Right lung (tissue), 10 donors: ENCODE measurements at places on chromosomes 7 and 10. TPM values are rescaled to one million over a fixed set of nuclear protein-coding genes. Genes with fewer than 3 reads are reported as not detected.

The TMEM184A gene
- 2.5 TPM for polyA plus RNA-seq

DNA sequence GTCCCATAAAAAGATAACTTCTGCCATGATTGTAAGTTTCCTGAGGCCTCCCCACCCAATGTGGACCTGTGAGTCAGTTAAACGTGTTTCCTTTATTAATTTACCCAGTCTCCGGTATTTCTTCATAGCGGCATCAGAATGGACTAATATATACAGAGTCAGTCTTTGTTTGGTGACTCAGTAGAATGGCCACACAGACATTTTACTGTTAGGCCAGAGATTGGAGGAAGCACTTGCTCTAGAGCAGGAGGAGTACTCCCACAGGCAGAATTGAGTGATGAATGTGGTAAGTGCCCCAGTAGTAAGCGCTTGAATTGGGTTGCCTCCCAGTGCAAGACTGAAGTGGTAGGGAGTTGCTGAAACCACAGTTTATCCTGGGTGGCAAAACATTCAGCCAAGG is 149.5 kb upstream of the SMIM30 start:
- no peak for DNase-seq

DNA sequence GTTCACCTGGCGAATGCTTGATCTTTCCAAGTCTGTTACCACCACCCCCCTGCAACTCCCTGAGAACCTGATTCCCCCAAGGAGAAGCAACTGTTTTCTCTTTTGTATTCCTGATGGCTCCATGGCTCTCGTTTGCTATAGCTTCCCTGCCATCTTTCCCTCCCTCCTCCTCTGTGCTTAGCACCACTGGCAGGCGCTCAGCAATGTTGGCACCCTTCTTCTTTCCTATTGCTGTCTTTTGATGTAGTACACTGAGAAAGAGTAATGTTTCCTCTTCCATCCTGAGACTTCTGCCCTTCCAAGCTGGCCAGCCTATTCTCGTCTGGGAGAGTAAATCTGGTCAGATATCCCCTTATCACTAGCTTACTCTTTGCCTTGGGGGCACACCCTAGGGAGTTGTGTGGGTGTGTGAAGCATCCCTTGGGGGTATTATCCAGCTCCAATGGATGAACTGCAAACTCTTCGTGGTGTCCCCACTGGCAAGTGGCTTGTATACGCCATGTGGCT is 74.0 kb downstream of the BMPER start:
- no peak for DNase-seq

- no peak for DNase-seq
These were observed 2.4 kb downstream of the SORBS1 start for GRCh38 chr10:95558593-95559320.

The RET gene
- 2.0 TPM for polyA plus RNA-seq

GRCh38 chr10:96225119-96225518 is 46.2 kb downstream of the BLNK start:
- DNase-seq = no peak

- no peak for DNase-seq
These were observed 144.5 kb downstream of the FRMD4A start for GRCh38 chr10:14186245-14186644.

The POU6F2 gene
- 0.09 TPM for polyA plus RNA-seq

DNA sequence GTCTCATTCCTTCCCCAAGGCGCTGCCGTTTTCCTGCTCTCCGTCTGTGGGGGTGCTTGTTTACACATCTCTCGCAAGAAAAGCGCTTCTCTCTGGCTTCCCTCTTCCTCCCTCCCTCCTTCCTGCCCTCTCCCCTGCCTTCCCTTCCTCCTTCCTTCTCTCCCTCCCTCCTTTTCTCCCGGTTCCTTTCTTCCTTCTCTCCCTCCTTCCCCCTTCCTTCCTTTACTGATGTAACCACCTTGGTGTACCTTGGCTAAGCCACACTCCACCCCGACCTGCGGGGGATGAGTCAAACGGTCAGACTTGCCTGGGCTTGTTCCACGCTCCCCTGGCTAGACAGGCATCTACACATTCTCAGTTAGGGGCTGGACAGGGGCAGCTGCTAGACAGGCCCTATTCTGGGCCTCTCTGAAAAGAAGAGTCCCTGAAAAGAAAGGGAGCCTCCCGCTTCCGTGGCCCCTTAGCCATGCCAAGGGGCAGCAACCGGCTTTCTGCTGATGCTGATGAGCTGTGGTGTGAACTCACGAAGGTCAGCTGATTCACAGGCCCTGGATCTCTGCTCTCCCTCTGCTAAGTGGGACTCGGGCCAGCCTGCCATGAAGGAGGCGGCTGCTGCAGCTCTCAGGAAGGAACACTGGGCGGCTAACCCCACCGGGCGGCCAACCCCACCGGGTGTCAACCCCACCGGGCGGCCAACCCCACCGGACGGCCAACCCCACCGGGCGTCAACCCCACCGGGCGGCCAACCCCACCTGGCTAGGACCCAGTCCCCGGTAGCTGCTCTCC is 216.8 kb downstream of the TCERG1L start:
- peak; percentile 77 for DNase-seq

- DNase-seq = no peak
These were observed 37.4 kb downstream of the ZNRF2 start for GRCh38 chr7:30321882-30322192.

GRCh38 chr7:79217468-79217867 is 236.0 kb downstream of the MAGI2 start:
- no peak for DNase-seq
